MV-4-11 (cell line): ENCODE measurements at places on chromosomes 13 and 19.

- DNase-seq = no peak
Measured at GRCh38 chr13:110554227-110554836, 7.2 kb downstream of the RAB20 start.

DNA sequence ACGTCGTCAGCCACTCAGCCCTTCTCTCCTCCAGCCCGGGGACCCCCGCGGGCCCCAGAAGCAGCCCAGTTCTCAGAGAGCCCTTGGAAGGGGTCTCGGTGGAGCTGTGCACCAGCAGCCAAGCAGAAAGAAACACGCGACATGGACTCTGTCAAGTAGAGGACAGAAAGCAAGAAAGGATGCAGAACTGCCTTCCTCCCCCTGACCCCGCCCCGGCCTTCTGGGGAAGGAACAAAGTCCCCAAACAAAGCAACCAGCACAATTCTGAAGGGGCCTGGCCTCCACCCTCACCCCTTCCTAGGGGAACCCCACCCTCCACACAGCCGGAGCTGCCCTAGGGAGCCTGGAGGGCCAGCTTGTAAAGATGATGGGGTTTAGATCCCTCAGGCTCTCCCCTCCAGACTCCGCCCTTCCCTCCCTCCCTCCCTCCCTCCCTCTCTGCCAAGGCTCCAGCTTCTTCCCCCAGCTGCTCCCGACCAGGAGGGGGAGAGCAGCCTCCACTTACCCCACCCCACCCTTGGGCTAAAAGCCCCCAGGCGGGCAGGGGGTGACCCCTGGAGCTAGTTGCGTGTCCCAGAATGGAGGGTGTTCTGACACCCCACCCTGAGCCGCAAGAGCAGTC, 7.8 kb downstream of the LYL1 start:
- DNase-seq = no peak

DNA sequence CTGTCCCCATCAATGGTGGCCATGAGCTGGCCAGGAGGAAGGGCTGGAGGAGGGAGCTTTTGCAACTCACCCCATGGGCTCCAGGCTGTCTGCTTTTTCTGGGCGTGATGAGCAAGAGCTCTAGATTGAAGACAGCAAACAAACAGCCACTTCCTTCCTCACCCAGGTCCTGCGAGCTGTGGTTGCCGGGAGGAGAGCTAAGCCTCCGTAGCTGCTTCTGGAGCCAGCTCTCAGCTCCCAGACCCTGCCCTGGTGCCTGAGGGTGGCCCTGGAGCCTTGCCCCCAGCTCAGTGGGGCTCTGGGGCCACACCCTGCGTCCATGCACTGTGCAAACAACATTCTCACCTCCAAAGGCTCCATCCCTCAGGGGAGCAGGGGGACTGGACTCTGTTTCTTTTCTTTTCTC, 6.2 kb downstream of the MYO1F start:
- peak; percentile 96 for DNase-seq

- peak; percentile 90 for DNase-seq
Measured at GRCh38 chr13:45276913-45277312, 64.1 kb downstream of the TPT1 start.

- no peak for DNase-seq
Measured at GRCh38 chr13:64272681-64273080, 2857.0 kb upstream of the PCDH20 start.

DNA sequence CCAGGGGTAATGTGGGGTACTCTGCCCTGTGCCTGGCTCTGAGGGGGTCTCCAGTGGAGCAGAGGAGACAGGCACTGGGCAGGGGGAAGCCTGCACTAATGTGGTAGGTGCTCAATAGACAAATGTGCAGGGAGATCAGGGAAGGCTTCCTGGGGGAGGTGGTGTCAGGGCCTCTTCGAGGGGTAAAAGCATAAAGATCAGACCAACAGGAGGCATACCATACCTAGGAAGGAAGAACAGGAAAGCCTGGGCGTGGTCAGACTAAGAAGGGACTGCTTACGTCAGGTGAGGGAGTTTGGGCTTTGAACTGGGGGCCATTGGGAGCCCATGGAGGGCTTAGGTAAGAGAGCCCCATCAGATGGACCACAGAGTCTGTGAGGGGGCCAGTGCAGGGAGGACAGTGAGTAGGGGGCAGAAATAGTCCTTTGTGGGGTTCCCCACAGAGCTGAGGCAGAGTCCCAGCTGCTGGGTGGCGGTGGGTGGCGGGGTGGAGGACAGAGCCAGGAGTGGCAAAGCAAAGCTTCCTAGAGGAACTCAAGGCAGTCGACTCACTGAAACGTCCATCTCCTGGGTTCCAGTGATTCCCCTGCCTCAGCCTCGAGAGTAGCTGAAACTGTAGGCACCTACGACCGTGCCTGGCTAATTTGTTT, 8.8 kb downstream of the PRR36 start:
- no peak for DNase-seq

GRCh38 chr19:15263361-15263985, 31.2 kb upstream of the EPHX3 start:
- no peak for DNase-seq

DNA sequence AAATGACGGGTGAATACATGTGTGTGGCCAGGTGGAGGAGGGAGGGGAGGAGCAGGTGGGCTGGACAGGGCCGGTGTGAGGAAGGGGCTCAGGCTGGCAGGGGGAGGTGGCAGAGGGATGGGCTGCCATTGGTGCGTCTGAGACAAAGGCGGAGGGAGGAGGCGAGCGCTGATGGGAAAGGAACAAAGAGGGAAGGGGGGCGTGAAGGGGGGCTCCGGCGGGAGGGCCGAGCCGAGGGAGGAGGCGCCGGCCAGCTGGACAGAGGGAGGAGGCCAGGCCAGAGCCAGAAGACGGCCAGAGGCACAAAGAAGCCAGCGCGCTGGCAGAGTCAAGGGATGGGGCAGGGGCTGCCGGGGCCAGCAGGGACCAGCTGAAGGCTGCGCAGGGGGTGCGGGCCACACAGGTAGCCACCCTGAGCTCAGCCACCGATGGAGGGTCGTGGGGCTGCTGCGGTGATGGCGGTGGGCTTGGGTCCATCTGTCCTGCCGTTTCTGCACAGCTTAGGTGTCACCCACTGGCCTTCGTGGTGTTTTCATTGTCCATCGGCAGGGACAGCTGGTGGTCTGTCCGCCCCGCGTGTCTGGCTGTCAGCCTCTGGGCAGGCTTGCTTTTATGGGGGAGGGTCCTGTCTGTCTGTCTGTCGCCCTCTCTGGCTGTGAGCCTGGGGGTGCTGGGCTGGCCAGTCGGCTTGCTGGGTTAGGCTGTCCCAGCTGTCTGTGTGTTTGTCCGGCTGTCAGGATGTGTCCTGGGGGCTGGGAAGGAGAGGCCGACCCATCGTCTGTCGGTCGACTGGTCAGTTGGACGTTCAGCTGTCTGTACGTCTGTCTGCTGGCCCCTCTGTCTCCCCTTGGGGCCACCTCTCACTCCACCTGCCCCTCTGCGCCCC, 2.2 kb downstream of the APC2 start:
- DNase-seq = no peak

- no peak for DNase-seq
Measured at GRCh38 chr13:44434766-44435141, 61.1 kb downstream of the SERP2 start.

DNA sequence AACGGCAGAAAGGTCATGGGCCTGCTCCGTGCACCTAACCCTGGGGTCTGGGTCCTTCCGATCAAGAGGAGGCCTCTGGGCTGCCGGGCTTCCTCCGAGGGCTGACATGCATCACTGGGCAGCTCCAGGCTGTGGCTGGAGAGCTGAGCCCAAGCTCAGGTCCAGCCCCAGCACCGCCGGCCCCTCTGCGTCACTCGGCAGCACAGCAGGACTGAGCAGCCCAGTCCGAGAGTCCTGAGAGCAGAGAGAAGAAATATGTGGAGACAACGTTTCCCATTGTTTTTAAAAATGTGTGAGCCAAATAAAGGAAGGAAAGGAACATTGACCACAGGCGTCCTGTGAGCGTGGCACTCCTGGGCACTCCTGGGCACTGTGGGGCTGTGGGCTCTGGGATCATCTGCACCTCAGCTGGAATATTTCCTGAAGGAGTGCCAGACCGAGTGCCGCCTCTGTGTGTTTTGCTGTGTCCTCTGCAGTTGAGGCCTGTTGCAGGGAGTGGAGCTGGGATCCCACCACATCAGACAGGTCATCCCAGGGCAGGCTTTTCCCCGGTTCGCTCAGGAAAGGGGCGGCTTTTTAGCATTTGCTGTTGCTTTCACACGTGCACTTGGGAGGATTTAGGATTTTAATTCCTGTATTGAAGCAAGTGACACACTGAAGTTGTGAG, 37.8 kb upstream of the TFDP1 start:
- no peak for DNase-seq

GRCh38 chr13:102226591-102226990, 175.3 kb downstream of the FGF14 start:
- no peak for DNase-seq

- no peak for DNase-seq
Measured at GRCh38 chr13:37164635-37165034, 59.2 kb upstream of the CSNK1A1L start.

DNA sequence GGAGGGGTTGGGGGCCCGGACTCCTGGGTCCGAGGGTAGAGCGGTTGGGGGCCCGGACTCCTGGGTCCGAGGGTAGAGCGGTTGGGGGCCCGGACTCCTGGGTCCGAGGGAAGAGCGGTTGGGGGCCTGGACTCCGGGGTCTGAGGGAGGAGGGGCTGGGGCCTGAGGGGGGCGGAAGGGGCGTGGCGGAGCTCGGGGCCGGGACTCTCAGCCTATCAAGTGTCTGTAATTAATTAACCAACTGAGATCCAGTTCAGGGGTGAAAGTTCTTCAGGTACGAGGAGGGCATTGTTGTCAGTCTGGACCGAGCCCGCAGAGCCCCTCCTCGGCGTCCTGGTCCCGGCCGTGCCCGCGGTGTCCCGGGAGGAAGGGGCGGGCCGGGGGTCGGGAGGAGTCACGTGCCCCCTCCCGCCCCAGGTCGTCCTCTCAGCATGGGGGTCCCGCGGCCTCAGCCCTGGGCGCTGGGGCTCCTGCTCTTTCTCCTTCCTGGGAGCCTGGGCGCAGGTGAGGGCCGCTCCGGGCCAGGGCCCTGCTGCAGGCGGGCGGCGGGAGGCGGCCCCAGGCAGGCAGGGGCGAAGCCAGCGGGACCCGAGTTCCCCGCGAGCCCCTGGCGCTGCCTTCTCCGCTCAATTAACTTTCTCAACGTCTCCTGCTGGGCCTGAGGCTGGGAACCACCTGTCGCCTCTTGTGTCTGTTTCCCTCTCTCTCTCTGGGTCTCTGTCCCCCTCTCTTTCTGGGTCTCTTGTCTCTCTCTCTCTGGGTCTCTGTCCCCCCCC, 697 bp downstream of the FCGRT start:
- DNase-seq = no peak

- DNase-seq = no peak
Measured at GRCh38 chr13:85286081-85286480, 513.1 kb downstream of the SLITRK6 start.

DNA sequence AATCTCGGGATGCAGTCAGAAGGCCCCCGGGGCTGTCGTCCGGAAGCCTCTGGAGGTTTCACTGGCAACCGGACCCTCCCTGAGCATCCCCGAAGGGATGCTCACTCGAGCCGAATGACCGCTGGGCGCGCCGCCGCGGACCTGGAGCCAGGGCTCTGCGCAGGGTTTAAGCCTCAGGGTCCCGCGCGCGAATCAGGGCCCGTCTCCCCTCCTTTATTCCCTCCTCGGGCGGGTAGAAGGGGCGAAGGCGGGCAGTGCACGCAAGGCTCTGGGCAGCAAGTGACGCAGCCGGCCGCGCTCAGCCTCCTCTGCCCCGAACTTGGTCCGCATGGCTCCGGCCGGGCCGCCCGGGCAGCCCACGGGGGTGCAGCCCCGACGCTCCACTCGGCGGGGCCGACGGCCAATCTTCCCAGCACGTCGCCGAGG, 572 bp downstream of the SHISA2 start:
- no peak for DNase-seq

DNA sequence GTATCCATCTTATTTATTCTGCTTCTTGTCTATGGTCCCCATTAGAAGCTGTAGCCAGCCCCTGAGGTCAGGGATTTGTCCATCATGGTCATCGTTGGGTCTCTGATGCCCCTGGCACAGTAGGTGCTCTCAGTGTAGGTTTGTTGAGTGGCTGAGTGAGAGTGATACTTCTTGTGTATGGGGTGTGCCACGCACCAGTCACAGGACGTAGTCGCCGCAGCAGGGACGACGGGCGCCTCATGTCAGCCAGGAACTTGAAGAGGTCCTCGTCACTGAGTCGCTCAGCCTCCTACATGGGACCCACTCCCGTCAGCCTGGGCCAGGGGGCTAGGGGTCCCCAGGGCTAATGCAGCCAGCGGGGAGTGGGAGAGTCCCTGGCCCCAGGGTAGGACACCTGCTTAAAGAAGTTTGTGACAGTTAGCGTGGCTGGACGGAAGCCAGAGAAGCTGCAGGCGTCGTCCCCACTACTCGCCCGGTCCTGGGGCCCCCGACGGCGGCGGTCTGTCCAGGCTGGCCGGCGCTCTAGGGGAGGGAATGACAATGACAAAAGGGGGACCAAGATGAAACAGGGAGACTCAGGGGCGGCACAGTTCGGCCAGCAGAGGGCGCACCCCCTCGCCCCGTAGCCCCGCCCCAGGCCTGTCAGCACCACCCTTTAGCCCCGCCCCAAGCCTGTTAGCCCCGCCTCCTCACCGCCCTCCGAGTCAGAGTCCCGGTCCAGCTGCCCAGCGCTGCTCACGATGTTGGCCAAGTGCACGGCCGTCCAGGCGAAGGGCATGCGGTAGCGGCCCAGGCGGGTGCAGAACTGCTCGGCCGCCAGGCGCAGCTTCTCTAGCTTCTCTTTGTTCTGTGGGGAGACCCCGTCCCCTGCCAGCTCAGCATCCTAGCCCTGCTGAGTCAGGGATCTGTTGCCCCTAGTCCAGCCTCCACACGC, 3.7 kb downstream of the ANGPTL8 start:
- DNase-seq = peak; percentile 61

- DNase-seq = no peak
Measured at GRCh38 chr19:38515896-38516295, 82.4 kb downstream of the RYR1 start.
